ENCODE measurements at places on chromosomes 2 and 18. TPM values are rescaled to one million over a fixed set of nuclear protein-coding genes. Genes with fewer than 3 reads are reported as not detected.

DNA sequence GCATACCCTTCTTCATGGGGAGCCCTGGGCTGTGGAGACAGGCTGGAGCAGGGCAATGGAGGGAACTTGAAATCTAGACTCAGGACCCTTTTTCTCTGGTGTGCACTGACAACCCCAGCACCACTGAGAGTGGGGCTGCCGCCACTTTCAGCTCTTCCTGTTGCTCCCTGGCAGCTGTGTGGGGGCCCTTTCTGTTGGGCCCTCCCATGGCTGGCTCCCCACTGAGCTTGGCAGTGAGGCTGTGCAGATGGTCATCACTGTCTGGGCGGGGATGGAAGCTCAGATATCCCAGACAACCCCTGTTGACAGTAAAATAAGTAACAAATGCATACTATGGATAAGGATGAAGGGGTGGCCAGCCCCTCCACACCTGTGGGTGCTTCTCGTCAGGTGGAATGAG, 6.7 kb downstream of the MYO7B start:
- H3K4me1 ChIP-seq = no peaks in the 10 kb centered on the region
- H3K27me3 ChIP-seq = peaks cover 2% of the 10 kb centered on the region
- H3K36me3 ChIP-seq = no peaks in the 10 kb centered on the region
- H3K4me3 ChIP-seq = no peak overlapping the region
- H3K27ac ChIP-seq = no peak overlapping the region
- no peak for DNase-seq

DNA sequence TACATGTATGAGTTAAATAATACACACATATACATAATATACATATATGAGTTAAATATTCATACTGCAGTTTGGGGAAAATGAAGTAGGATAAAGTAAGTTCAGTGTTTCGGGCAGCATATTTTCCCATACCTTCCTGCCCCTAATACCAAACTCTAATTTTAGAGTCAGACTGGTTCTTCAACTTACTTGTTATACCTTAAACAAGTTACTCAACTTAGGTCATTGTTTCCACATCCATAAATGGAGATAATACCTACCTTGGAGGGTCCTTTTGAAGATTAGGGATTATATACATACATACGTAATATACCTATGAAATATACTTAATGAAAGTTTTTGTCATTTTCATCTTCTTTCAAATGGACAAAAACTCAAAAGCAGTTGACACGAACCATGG, 8.4 kb downstream of the MEMO1 start:
- DNase-seq = no peak
- no peaks in the 10 kb centered on the region for H3K36me3 ChIP-seq
- H3K4me3 ChIP-seq = no peak overlapping the region

DNA sequence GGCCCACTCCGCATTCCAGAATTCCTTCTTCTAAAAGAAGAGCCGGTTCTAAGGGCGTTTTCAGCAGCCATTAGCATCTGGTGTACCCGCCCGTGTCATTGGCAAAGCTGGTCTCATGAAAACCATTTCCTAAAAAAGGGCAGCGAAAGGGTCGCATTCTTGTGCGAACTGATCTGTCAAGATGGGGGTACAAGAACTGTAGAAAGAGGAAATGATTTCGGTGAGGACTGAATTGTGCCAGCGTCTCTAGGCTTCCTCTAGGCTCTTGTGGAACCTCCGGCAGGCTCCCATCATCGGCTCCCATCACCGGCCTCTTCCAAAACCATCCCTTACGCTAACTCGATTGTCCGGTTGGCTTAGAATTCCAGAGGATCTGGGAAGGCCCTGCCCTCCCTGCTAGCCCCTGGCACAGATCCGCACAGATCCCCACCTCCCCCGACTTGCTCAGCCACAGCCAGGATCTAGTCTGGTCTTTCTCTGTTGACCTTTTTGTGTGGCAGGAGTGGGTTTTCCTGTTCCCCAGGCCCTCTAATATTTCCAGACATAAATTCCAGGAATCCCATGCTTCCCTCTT, 1.3 kb downstream of the RAB31 start:
- peaks cover 2% of the 10 kb centered on the region for H3K27me3 ChIP-seq
- H3K4me3 ChIP-seq = peak overlapping the region; percentile 91
- no peaks in the 10 kb centered on the region for H3K36me3 ChIP-seq
- DNase-seq = no peak
- H3K4me1 ChIP-seq = peaks cover 35% of the 10 kb centered on the region

PAIP2B gene
- total RNA-seq = 0.45 TPM

DNA sequence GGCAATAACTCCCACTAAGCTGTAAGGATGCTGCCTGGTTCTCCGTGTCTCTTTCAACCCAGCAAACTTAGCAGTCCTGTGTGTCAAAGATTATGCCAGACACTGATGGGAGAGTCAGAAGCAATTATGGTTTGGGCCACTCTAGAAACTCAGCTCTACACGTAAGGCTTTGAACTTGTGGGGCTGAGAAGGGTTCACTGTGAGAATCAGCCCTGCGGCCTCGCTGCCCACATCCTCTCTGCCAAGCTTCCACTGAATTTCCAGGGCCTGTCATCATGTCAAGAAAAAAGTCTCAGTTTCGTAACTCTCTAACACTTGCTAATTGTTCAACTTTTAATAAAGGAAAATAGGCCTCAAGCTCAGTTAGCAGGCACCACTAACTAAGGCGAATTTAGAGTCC, 308.8 kb upstream of the LYPD1 start:
- no peaks in the 10 kb centered on the region for H3K4me1 ChIP-seq
- H3K36me3 ChIP-seq = no peaks in the 10 kb centered on the region
- no peak overlapping the region for H3K4me3 ChIP-seq
- no peak overlapping the region for H3K27ac ChIP-seq
- DNase-seq = peak; percentile 51
- H3K27me3 ChIP-seq = no peaks in the 10 kb centered on the region

GRCh38 chr2:144595279-144595678, 75.4 kb upstream of the ZEB2 start:
- peaks cover 7% of the 10 kb centered on the region for H3K4me1 ChIP-seq
- H3K27ac ChIP-seq = no peak overlapping the region
- H3K4me3 ChIP-seq = no peak overlapping the region
- no peaks in the 10 kb centered on the region for H3K36me3 ChIP-seq
- no peak for DNase-seq
- peaks cover 8% of the 10 kb centered on the region for H3K27me3 ChIP-seq

Data from GM12878 (cell line).